ENCODE measurements at places on chromosomes 6 and 20.

- no peak for DNase-seq
Observed at GRCh38 chr6:107284805-107285204, 169.5 kb upstream of the BEND3 start.

DNA sequence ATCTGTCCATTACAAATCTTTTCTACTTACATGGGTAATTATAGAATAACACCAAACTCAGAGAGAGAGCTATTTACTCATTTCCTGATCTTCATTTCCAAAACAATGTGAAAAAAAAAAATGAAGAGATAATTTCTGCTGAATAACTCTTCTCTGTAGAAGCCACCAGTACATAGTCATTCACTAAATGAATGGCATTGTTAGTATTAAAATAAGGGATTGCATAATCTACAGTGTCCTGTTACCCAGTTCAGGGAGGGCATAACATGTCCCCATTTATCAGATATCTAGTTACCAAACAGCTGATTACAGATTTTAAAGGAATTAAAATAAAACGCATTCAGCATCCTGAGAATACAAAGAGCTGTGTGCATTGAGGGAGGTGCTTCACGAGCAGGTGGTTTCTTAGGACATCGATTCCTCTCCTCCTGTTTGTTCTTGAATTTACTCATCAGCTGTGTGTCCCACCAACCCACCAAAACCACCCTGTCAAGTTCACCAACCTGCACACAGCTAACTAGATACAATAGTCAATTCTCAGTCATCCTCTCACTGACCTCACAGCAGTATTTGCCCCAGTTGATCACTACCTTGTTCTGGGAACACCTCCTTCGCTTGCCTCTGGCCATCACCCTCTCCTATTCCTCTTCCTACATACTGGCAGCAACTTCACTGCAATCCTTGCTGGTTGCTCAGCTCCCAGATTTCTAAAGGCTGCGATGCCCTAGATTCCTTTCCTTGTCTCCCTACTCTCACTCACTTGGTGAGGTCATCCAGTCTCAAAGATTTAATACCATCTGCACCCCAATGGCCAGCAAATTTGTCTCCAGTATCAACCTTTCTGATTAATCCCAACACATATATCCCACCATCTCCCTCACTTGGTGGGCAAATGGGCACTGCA, 18.7 kb downstream of the CNKSR3 start:
- no peak for DNase-seq

DNA sequence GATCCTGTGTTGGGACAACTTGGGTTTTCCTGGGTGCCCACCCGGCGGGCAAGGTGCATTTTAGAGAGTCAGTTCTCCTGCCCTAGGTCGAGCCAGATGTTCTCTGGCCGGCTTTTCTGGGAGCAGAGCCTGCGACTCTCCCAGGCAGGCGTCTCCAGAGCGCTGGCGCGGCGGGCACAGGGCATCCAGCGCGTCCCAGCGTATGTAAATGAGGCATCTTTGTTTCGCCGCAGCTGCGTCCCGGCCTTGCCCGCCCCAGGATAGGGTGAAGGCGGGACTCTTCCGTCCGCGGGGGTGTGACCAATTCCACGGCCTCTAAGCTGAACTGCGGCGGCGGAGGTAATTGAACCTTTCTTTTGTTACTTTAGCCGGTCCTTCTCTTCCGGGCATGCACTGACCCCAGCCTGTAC, 9.1 kb downstream of the GRIK2 start:
- no peak for DNase-seq

DNA sequence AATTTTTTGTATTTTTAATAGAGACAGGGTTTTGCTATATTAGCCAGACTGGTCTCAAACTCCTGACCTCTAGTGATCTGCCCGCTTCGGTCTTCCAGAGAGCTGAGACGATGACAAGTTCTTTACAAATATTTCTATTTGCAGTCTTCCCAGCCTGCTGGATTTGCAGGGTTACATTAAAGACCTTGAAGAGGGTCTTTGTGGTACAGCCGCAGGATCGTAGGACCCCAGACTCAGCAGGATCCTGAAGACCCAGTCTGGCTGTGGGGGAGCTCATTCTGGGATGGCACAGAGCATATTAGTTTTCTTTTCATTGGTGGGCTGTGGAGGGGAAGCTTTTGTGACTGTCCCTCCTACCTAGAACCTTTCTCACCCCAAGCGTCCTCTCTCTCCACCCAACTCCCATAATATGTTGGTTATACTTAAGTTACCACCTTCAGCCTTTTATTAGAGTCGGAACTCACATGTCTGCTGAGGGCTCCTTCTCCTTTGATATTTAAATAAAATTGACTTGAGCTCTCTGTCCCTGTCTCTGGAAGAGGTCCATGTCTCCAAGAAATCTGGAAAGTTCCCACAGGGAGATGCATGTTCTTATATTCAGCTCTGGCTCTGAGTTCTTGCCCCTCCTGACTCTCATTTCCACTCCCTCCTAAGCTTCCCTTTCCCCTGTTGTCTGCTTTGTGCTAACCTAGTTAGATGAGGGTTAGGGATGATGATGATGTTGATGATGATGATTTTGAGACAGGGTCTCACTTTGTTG, 72.0 kb downstream of the TIAM2 start:
- DNase-seq, result no peak

- DNase-seq, result no peak
Observed at GRCh38 chr6:125255201-125255600, 46.6 kb downstream of the HDDC2 start.

DNA sequence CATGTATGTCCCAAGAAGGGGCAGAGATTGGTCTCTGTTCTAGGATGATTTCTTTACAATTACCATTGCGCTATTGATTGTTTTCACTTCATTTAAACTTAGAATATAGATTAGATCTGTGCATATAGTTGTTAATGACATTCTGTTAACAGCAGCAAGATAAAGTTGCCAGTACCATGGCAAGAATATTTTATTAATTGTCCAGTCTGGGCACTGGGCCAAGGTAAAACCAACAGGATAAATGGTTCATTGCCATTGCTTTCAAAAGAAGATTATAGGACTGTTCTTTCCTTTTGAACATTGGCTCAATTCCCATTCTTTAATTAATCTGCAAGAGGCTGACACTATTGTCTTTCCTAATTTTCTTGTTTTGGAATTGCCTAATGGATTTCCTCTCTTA, 592.4 kb downstream of the RFPL4B start:
- peak; percentile 42 for DNase-seq

- DNase-seq, result no peak
Observed at GRCh38 chr6:100775667-100776066, 105.5 kb downstream of the ASCC3 start.

DNA sequence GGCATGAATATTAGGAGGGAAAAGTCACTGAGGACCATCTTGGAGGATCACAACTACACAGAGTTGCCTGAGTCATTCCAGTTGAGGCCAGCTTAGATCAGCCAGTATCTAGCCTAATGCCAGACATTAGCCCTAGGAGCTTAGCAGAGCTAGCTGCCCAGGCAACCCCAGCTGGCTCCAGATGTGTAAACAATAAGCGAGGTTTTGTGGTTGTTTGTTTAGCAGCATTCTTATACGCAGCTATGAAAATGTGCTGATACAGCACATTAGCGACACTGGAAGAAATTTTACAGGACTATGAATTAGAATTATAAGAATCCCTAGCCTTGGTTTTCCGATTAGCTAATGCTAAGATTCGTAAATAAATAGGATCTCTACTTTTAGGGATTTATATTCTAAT, 59.3 kb downstream of the BTBD3 start:
- no peak for DNase-seq

DNA sequence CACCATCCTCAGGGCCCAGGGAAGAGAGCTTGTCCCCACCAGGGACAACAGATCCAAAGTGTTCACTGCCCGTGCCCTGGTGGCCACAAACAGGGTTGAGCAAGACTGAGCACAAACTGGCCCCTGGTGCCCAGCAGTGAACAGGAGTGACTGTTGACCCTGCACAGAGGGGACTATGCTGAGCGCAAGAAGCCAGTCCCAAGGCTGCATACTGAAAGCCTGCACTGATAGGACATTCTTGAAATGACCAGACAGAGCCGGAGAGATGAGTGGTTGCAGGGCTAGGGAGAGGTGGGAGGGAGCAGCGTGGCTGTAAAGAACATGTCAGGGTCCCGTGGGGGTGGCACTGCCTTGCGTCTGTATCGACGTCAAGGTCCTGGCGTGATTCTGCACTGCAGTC, 2.9 kb upstream of the FNDC11 start:
- DNase-seq, result no peak

- DNase-seq, result no peak
Observed at GRCh38 chr6:49888742-49889431, 22.6 kb upstream of the CRISP1 start.
